ENCODE measurements at places on chromosomes 1 and 21. TPM values are rescaled to one million over a fixed set of nuclear protein-coding genes. Genes with fewer than 3 reads are reported as not detected.

The TAS1R1 gene
- not detected for total RNA-seq

The EYA3 gene
- total RNA-seq, result 28.1 TPM

The CFHR2 gene
- total RNA-seq, result not detected

The C8A gene
- total RNA-seq, result not detected

The CHI3L1 gene
- not detected for total RNA-seq

The DFFB gene
- total RNA-seq, result 12.7 TPM
